Cardiac muscle cell (in vitro differentiated cells and primary cell): ENCODE measurements at places on chromosomes 4 and X.

DNA sequence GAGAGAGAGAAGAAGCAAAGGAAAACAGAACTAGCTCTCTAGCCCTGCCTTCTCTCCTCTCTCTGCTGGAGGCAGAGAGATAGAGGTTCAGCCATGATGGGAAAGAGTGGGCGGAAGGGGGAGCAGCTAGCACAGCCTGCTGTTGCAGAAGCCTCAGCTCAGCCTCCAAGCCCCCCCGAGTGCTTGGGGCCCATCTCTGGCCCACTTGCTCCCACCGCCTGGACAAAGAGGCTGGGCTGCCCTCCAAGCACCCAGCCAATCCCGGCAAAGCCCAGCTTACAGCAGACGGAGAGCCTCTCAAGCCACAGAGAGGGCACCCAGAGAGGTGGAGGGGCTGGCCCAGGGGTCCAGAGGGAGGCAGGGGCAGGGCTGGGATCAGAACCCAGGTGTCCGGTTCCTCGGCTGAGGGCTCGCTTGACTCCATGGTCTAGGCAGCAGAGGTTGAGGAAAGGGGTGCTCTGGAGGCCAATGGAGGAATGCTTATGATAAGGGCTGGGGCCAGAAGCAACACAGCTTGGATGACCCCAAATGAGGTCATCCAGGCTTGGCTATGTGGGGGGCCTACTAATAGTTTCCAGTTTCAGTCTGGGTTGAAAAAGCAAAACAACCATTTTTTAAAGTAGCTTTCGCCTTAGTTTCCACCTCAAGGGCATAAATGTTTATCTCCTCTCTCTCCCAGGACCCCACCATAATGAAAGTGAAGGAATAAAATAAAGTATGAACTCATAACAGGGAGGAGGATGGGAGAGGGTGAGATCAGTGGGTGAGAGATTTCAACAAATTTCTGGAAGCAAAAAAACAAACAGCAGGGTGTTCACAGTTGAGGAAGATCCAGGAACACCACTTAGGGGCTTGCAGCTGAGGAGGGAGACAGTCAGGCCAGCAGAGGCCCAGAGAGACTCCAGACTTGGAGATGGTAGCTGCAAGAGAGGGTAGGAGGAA, 24.9 kb upstream of the IQSEC2 start:
- no peak for DNase-seq

DNA sequence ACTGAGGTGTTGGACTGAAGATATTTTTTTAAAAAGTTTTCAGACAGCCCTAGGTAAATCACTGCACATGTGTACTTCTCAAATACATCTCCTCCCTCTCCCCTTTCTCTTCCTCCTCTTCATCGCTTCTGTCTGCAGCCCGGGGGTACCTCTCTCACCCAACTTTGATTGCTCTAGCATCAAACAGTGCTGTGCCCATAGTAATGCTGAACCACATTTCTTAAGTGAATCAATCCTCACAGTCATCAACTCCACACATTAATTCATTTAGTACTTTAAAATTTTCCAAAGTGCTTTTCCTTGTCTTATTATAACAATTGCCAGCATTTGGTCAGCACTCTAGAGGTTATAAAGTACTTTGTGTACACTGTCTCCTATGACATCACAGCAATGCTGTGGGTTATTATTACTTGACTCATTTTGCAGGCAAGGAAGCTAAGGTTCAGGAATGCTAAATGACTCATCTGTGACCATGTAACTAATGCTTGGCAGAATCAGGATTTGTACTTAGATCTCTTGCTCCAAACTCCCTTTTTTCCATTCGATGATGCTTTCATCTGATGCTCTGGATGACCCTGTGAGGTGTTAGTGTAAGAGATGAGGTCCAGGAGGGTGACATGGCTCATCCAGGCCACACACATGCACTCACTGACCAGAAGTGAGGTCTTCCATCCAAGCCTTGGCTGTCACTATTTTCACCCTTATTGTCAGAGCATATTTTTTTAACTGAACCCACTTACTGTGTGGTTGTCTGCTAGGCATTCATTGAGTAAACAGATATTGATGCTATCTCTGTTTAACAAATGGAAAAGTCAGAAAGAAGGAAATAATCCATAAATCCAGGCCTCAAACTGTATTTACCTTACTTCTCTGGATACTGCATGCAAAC, 58.8 kb downstream of the RHOH start:
- no peak for DNase-seq

- no peak for DNase-seq
These were observed 2.6 kb upstream of the HPGDS start for GRCh38 chr4:94345266-94345665.

DNA sequence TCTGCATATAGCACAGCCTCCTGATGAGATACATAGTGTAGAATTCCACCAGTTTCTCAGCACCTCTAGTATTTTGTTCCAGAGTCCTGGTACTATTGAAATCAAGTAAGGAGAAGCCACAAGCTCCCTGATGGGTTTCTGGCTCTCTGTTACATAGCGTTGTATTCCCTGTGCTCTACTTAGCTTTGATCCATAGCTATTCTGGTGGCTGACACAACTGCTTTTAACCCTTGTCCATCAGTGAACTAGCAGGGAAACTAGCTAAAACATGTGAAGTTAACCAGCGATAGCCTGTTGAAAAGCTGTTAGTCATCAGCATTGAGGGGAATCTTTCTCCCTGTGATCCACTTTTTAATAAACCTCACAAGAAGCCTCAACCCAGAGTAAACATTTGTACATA, 26.9 kb downstream of the NIPAL1 start:
- no peak for DNase-seq

- DNase-seq = no peak
These were observed 21.1 kb downstream of the HS3ST1 start for GRCh38 chr4:11407551-11407950.

GRCh38 chr4:70619778-70620177, 8.8 kb upstream of the ENAM start:
- DNase-seq = no peak

GRCh38 chr4:154360491-154360890, 131.1 kb downstream of the DCHS2 start:
- DNase-seq = no peak

DNA sequence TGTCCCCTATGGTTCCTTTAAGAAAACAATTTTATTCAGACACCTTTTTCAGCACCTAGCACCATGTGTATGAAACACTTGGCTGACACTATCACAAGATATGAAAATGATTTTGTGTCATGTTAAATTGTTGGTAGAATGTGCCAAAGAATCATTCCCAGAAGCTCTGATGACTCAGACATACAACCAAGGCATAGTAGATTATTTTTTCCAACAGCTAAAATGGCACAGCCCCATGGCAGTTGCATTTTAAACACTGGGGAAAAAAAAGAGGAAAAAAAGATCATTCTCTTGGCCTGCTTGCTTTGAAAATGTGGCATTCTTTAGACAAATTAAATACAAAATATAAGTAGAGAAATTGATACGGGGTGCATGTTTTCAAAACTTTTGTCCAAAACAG, 230.2 kb downstream of the NLGN4X start:
- DNase-seq = no peak

GRCh38 chr4:89619206-89619962, 217.6 kb downstream of the SNCA start:
- no peak for DNase-seq

- DNase-seq = no peak
These were observed 80.9 kb downstream of the RFC1 start for GRCh38 chr4:39285111-39285795.

DNA sequence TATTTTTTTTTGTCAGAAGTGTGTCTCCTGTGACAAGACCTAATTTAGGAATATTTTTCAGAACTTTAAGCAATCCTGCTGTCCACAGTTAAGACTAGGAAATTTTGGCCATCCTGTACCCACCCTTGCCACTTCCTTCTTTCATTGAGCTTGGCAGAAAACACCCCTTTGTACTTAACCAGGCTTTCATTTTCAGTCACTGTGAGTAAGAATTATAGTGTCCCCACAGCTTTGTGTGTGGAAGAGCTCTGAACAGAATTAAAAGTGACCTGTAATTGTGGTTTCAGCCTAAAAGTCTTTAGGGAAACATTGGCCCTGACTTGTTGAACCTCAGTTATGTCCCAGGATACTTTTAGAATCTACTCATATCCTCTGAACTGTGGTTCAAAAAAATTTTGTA, 153.7 kb upstream of the BMP3 start:
- DNase-seq = peak; percentile 17

GRCh38 chrX:3286196-3286945, 60.1 kb downstream of the MXRA5 start:
- no peak for DNase-seq

DNA sequence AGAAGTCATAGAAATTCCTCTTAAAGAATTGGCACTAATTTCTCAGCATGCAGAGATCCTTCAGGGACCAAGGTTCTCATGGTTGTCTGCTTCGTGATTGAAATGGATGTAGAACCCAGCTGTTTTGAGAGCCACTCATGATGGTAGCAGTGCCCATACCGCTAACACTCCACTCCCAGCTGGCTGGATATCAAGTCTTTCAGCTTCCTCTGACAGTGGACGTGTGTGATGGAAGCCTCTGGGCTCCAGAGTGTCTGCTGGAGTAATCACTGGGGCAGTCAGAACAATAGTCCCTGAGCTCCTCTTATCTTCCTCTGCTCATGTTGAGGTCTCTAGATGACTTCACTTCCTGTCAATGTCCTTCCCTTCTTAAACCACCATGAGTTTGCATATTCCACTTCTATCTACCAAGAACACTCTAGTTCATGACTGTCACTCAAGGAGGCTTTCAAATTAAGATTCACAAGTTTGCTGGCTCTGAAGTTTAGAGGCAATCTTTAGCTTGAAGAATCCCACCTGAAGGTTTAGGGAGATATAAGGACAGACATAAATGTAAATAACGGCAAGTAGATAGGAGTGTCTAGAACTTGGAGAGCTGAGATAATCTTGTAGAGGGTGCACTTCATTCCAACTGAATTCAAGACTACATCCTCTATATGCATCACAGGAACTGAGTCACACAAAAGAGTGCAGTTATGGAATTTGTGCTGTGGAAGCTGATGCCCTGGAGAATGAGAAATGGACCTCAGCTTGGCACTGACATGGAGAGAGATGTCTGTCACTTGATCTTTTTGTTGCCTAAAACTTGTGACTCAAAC, 64.5 kb upstream of the WDR1 start:
- no peak for DNase-seq

- DNase-seq = no peak
These were observed 115.1 kb upstream of the SFRP2 start for GRCh38 chr4:153904011-153904410.
